ENCODE measurements at places on chromosomes 4 and X. TPM values are rescaled to one million over a fixed set of nuclear protein-coding genes. Genes with fewer than 3 reads are reported as not detected.

DNA sequence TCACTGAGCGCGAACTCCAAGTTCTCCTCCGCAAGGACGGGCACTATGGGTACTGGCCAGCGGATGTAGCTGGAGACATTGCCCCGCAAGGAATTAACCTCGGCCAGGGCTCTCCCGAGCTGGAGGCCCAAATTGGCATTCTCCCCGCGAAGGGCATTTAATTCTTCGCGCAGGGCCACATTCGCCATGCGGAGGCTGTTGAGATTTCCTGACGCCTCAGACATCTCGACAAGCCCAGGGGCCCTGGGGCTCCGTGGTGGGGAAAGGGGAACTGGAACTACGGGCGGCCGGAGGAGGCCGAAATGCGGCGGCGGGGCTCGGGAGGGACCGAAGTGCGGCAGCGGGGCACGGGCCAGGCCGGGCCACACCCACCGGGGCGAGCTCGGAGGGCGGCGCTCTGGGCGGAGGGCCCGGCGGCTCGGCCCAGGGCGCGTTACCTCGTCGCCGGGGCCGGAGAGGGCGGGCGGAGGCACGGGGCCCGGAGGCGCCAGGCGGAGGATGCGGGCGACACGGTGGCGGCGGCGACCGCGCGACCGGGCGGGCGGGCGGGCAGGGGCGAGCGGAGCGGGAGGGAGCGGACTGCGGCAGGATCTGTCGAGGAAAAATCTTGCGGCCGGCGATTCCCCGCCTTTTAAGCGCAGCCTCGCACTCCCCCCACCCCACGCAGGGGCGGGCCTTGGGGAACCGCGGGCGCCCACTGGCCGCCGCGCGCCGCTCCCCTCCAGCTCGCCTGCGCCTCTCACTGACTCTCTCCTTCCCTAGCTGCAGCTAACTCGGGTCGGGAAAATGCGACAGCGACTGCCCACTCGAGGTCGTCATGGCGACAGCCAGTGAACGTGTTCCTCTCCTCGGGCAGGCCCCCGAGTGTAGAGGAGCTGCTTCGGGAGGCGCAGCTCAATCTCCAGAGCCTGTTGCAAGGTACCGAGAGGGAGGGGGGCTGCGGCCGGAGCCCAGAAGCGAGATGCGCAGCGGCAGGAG lies at the start of gene RTL5:
Gene RTL5 (minus strand): TSS at position 599 of the 978 bp plus-strand sequence.
- no peak within 1 kb of the TSS for H3K27ac ChIP-seq
- DNase-seq = peak; percentile 75
- H3K36me3 ChIP-seq = no peaks in the 10 kb centered on the region
- peaks cover 9% of the 10 kb centered on the region for H3K4me1 ChIP-seq
- H3K27me3 ChIP-seq = peaks cover 14% of the 10 kb centered on the region

DNA sequence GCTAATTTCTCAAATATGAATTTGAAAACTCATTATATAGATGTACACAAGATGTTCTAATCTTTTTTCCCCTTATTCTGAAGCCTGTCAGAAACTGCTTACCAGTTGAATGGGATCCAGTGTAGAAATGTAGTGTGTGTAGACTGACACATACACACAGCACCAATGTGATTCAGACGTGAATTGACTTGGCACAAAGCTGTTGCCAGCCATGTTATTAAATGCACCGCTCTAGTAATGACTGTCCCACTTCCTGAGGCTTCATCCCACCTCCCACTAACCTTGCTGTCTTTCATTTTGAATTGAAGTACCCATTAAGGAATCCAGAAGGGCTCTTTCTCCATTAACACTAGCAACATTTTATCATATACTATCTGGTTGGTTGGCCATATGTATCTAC lies 146.6 kb downstream of the PPA2 start:
- H3K36me3 ChIP-seq = no peaks in the 10 kb centered on the region
- H3K4me3 ChIP-seq = no peak overlapping the region
- no peak overlapping the region for H3K27ac ChIP-seq
- no peaks in the 10 kb centered on the region for H3K27me3 ChIP-seq
- peaks cover 26% of the 10 kb centered on the region for H3K4me1 ChIP-seq

MAOA gene
- total RNA-seq = 16.8 TPM

- no peaks in the 10 kb centered on the region for H3K27me3 ChIP-seq
- peak; percentile 57 for DNase-seq
- H3K36me3 ChIP-seq = no peaks in the 10 kb centered on the region
- peaks cover 11% of the 10 kb centered on the region for H3K4me1 ChIP-seq
- H3K4me3 ChIP-seq = peak overlapping the region; percentile 5
- peak overlapping the region; percentile 87 for H3K27ac ChIP-seq
Observed at GRCh38 chrX:23773601-23774175, 9.3 kb upstream of the SAT1 start.

GRCh38 chrX:118807151-118808017 lies 16.2 kb upstream of the ZCCHC12 start:
- peak; percentile 54 for DNase-seq
- H3K4me3 ChIP-seq = no peak overlapping the region
- no peaks in the 10 kb centered on the region for H3K4me1 ChIP-seq
- H3K27ac ChIP-seq = no peak overlapping the region
- H3K36me3 ChIP-seq = no peaks in the 10 kb centered on the region

ZBTB49 gene
- 4.6 TPM for total RNA-seq

DNA sequence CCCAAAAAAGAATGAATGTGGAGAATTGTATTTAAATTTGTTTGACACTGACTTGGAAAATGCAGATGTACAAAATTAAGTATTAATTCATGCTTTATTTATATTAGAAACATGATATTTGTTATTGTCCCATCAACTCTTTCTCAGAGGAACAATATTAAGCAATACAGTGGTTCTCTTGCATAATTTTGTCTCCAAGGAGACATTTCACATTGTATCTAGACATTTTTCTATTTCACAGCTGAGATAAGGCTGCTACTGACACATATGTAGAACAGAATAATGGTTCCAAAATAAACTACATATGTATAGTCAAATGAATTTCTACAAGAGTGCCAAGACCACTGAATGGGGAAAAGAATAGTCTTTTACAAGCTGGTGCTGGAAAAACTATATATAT lies 427.9 kb upstream of the SPANXN1 start:
- H3K27ac ChIP-seq = no peak overlapping the region
- no peak for DNase-seq
- H3K4me1 ChIP-seq = no peaks in the 10 kb centered on the region
- H3K27me3 ChIP-seq = no peaks in the 10 kb centered on the region

GRCh38 chr4:100895556-100896197 lies 377.9 kb upstream of the EMCN start:
- no peak for DNase-seq
- peak overlapping the region; percentile 70 for H3K4me3 ChIP-seq
- H3K27me3 ChIP-seq = no peaks in the 10 kb centered on the region

DNA sequence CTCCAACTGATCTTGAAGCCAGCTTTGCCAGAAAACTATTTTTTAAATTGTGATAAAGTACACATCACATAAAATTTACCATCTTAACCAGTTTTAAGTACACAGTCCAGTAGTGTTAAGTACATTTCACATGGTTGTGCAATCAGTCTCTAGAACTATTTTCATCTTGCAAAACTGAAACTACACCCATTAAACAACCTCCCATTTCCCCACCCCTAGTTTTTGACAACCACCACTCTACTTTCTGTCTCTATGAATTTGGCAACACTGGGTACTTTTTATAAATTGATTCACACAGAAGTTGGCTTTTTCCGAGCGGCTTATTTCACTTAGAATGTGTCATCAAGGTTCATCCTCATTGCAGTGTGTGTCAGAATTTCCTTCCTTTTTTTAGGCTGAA lies 31.0 kb downstream of the TRPC5 start:
- no peaks in the 10 kb centered on the region for H3K36me3 ChIP-seq
- no peak for DNase-seq
- H3K27ac ChIP-seq = no peak overlapping the region

- H3K4me1 ChIP-seq = no peaks in the 10 kb centered on the region
- H3K4me3 ChIP-seq = no peak overlapping the region
- DNase-seq = no peak
Observed at GRCh38 chr4:107423677-107424405, 296.2 kb downstream of the PAPSS1 start.

- no peak overlapping the region for H3K27ac ChIP-seq
- no peak overlapping the region for H3K4me3 ChIP-seq
- peaks cover 20% of the 10 kb centered on the region for H3K27me3 ChIP-seq
- H3K36me3 ChIP-seq = no peaks in the 10 kb centered on the region
- H3K4me1 ChIP-seq = no peaks in the 10 kb centered on the region
- DNase-seq = no peak
Observed at GRCh38 chr4:184122631-184123408, 94.9 kb downstream of the ENPP6 start.

GRCh38 chrX:136823175-136823574 lies 42.4 kb upstream of the ARHGEF6 start:
- no peaks in the 10 kb centered on the region for H3K36me3 ChIP-seq
- DNase-seq = no peak
- H3K27ac ChIP-seq = no peak overlapping the region

DNA sequence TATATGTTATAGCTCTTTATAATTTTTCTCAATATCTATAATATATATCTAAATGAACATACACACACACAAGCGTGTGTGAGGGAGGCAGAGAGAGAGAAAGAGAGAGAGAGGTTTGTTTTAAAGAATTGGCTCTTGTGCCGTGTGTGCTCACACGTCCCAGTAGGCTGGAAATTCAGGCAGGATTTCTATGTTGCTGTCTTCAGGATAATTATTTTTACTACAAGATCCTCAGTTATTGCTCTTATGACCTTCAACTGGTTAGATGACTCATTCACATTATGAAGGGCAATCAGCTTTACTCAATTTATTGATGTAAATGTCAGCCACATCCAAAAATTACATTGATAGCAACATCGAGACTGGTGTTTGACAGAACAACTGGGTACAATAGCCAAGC lies 1520.7 kb upstream of the PCDH7 start:
- H3K27me3 ChIP-seq = no peaks in the 10 kb centered on the region
- DNase-seq = no peak
- H3K36me3 ChIP-seq = no peaks in the 10 kb centered on the region
- no peaks in the 10 kb centered on the region for H3K4me1 ChIP-seq
- no peak overlapping the region for H3K4me3 ChIP-seq

BCORL1 gene
- total RNA-seq = 9.2 TPM

DCAF12L2 gene
- not detected for total RNA-seq

PITX2 gene
- total RNA-seq = not detected

Data from activated CD4-positive, alpha-beta memory T cell treated with anti-CD3 and anti-CD28 coated beads for 36 hours (primary cell).